ENCODE measurements at places on chromosomes 5 and 9. TPM values are rescaled to one million over a fixed set of nuclear protein-coding genes. Genes with fewer than 3 reads are reported as not detected.

The SAXO1 gene
- not detected for total RNA-seq

The MLLT3 gene
- total RNA-seq, result 41.5 TPM

The KIF20A gene
- 37.5 TPM for total RNA-seq

The FGF1 gene
- not detected for total RNA-seq

The GABRA6 gene
- total RNA-seq, result not detected

The MOB3B gene
- 0.44 TPM for total RNA-seq

The NFIB gene
- not detected for total RNA-seq

The ALG2 gene
- 29.0 TPM for total RNA-seq

The LRRC70 gene
- 0.23 TPM for total RNA-seq

The MARVELD2 gene
- total RNA-seq, result 0.27 TPM

The ABLIM3 gene
- not detected for total RNA-seq

The MACIR gene
- 9.7 TPM for total RNA-seq

The SLC34A1 gene
- total RNA-seq, result not detected

The PRDM9 gene
- not detected for total RNA-seq

The CCDC192 gene
- total RNA-seq, result not detected

The ANKH gene
- total RNA-seq, result 88.6 TPM

The ALDH7A1 gene
- total RNA-seq, result 6.8 TPM

The CNOT6 gene
- 39.1 TPM for total RNA-seq

The ANKRD18A gene
- 2.1 TPM for total RNA-seq

The OR13C2 gene
- not detected for total RNA-seq

The NRARP gene
- total RNA-seq, result 3.4 TPM

The DPYSL3 gene
- total RNA-seq, result 0.34 TPM

The PRRC2B gene
- 134 TPM for total RNA-seq

The HAVCR2 gene
- total RNA-seq, result 16.3 TPM

The TEX48 gene
- 0.69 TPM for total RNA-seq

The ANKS6 gene
- total RNA-seq, result 23.2 TPM

The ESM1 gene
- total RNA-seq, result not detected

The MTRR gene
- total RNA-seq, result 55.0 TPM

The NME5 gene
- total RNA-seq, result not detected

Data from activated CD8-positive, alpha-beta memory T cell treated with anti-CD3 and anti-CD28 coated beads for 36 hours (primary cell).